Renal cortex interstitium (tissue), 15 donors: ENCODE measurements at places on chromosomes 5 and 9.

DNA sequence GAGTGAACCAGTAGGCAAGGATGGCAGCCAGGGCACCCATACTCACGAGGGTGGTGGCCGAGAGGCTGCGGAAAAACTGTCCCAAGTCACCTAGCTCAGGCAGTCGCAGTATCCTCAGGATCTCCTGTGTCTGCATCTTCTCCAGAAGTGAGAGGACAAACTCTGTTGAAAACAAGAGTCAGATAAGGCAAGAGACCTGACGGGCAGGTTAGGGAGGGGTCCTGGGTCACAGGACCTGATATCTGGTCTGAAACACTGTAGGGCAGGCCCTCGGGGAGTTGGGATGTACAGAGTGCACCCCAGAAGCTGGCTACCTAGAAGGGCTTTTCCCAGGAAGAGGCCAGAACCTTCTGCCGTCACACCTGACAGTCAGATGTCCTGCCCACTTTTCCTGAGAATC lies 17.4 kb downstream of the ACSL6 start:
- DNase-seq: no peak

GRCh38 chr9:112541685-112542084 lies 55.1 kb downstream of the KIAA1958 start:
- DNase-seq: no peak

DNA sequence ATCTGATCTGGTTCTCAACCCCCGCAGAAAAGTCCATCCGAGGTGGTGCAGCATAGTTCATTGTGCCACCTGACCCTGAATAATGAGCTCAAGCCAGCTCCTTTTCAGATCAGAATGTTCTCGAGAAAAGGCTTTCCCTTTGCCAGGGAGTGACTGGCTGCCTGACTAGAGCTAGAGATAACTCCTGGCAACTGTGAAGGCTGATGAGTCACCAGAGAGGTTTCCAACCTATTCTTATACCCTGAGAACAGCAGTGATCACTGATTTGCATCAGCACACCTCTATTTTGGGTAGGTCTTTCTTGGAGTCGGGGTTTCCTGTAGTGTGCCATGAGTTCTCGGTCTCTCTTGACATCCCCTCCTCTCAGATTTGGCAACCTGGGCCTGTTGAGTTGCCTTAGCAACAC lies 127.9 kb downstream of the PIK3R1 start:
- no peak for DNase-seq

DNA sequence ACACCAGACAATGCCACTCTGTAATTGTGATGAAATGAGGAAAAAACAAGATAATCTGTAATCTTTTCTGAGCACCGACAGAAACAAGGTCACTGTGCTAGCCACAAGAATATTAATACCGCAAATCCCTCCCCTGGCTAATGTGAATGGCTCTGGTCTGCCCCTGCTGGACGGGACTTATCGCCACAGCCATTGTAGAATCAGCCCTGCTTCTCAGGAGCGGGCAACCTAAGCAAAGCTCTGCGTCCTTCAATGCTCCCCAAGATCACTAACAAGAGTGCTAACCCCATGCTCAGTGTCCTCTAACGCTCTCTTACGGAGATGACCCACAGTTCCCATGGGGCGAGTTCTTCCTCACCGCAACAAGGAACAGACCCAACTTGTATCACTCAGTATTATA lies 42.7 kb downstream of the OR2V1 start:
- DNase-seq: no peak

DNA sequence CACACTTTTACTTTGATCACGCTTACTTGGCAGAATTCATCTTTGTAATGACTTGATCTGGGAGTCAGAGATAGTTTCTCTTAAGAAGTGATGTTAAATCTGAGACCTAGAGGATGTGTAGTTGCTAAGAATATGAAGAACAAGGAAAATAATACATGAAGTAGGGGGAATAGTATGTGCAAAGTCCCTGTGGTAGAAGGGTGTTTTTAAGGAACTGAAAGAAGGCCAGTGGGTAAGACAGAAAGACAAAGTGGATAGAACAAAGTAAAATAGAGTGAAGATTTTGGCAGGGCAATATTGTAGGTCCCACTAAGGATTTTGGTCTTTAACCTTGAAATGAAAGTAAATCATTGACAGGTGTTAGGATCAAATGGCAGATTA lies 17.8 kb upstream of the MSANTD3 start:
- DNase-seq: no peak

- no peak for DNase-seq
Observed at GRCh38 chr9:18569941-18570630, 96.1 kb downstream of the ADAMTSL1 start.

DNA sequence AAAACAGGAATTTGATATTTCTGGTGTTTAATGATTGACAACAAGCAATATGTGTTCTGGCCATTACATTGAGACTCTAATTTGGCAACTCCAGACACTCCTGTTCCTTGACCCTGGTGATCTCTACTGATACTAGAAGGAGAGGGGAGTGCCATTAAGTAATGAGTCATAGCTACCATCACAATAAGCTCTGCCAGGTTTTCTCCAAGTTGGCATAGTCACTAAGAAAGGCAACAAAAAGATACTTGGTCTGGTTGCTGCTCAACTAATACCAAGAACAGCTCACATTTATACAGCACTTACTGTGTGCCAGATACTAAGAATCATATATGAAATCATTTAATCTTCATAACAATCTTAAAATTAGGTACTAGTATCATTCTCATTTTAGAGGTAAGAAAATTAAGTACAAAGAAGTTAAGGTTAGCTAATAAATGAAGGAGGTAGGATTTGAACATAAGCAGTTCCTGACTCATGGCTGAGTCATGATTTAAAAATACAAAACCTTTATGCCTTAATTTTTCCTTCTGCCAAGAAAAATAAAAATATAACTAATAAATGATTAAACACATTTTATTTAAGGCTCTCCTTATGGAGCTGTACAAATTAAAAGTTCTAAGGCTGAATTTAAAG lies 19.9 kb upstream of the PRXL2C start:
- DNase-seq: no peak

GRCh38 chr9:115107701-115108100 lies 10.3 kb downstream of the TNC start:
- DNase-seq: no peak

GRCh38 chr9:134863941-134864820 lies 16.4 kb upstream of the FCN2 start:
- DNase-seq: no peak

- peak; percentile 37 for DNase-seq
Observed at GRCh38 chr5:139844472-139845145, 49.0 kb downstream of the PSD2 start.

DNA sequence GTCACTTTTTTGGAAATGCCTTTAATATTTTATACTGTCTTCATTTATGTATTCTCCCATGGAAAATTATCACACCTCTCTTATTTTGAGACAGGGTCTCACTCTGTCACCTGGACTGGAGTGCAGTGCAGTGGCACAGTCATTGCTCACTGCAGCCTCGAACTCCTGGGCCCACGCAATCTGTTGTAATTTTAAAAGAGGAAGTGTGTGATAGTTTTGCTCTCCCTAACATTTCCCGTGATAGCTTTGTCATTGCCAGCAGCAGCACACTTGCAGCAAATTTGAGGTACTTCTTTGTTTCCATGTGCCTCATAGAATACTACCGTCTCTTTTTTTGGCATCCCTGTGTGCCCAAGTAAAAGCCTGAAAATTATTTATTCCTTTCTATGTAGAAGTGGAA lies 103.5 kb downstream of the RNF180 start:
- DNase-seq: no peak

DNA sequence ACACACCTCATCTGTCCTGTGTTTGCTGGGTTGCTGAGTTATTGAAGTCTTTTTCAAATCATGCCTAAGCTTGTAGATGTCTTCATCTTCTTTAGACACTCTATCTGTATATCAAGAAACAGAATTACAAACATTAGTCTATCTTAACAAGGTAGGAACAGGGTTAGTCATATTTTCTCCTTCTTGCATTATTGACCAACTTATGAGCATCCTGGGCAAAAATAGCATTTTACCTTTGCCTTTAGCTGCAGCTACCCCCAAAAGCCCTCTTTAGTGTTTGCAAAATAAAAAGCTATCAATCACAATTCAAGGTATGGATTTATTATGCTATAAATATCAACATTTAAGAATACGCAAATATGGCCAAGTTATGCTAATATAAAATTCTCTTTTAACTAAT lies 3.4 kb downstream of the PLK2 start:
- DNase-seq: no peak

DNA sequence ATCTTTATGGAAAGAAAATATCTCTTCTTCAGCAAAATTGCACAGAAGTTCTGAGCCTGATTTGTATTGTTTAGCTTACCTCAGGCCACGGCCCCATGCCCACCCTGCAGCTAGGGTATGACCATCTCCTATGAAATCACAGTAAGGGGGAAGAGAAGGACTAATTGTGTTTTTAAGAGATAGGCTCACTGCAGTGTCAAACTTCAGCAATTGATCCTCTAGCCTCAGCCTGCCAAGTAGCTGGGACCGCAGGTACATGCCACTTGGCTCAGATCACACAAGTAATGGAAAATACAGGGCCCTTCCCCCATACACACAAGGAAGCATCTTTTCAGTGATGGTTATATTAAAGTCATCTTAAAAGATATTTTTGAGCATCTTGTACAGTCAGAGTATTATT lies 60.0 kb downstream of the DMAC1 start:
- no peak for DNase-seq

DNA sequence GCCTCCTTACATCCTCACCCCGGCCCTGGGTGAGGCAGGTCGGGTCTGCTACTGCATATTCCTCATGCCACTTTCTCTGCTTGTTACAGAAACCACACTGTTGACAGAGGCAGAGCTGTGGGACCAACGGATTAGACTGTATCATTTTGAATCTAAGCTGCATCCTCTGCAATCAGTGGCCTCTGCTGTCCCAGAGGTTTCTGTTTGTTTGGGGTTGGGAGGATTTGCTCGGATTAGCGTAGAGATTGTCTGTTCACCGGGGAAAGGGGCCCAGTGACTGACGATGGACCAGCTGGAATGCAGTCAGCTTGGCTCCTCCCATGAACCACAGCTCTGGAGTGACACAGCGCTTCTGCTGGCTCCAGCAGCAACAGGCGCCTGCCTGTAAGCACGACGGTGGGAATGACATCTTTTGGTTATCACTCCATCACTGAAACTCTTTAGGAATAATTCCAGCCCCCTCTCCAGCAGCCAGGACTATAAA lies 37.3 kb upstream of the ADRA1B start:
- DNase-seq: peak; percentile 59

- DNase-seq: no peak
Observed at GRCh38 chr9:127014910-127015540, 100.4 kb downstream of the RALGPS1 start.

DNA sequence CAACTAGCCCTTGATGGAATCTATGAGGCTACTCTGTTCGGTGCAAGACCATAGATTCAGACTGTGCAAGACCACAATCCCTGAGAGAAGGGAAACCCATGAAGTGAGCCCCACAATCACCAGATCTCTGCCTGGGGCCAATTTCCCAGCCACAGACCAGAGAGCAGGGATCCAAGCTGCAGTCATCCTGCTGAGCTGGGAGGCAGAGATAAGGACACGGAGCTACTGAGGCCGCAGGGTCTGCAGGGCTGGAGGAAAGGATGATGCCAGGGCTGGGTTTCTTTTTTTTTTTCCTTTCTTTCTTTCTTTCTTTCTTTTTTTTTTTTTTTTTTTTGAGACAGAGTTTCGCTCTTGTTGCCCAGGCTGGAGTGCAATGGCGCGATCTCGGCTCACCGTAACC lies 47.7 kb upstream of the FUBP3 start:
- no peak for DNase-seq

- no peak for DNase-seq
Observed at GRCh38 chr5:53678981-53679660, 118.7 kb downstream of the NDUFS4 start.

- DNase-seq: no peak
Observed at GRCh38 chr5:74028406-74028805, 402.4 kb downstream of the ARHGEF28 start.

- DNase-seq: no peak
Observed at GRCh38 chr9:74444369-74444768, 52.8 kb upstream of the RORB start.

GRCh38 chr5:93777620-93778019 lies 36.2 kb upstream of the POU5F2 start:
- DNase-seq: no peak

GRCh38 chr9:91378695-91379127 lies 17.0 kb upstream of the AUH start:
- no peak for DNase-seq

DNA sequence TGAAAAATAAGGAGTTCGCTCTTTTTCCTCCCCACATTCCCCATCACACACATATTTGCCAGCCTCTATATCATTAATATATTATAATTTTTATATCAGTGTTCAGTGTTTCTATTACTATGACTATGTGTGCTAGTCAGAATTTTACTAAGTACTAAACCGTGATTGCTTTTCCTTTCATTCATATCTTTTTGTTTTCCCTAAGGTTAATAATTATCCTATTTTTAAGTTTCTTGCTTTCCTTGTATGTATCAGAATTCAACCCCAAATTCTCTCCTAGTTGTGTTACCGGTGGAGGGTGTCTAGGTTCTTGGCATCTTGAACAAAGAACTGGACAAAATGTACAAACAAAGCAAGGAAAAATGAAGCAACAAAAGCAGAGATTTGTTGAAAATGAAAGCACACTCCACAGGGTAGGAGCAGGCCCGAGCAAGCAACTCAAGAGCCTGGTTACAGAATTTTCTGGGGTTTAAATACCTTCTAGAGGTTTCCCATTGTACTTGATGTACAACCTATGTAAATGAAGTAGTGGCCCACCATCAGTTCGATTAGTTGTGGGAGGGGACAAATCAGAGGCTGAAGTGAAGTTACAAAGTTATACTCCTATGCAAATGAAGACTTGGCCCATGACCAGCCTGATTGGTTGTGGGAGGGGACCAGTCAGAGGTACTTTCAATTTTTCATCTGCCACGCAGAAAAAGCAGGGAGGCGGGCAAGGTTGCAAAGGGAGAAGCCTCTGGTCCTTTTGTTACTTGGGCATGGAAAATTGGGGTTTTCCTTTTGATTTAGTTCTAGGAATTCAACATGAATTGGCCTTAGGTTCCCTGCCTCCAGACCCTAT lies 43.8 kb downstream of the KIAA1191 start:
- DNase-seq: no peak

- DNase-seq: no peak
Observed at GRCh38 chr5:123718238-123718637, 206.3 kb downstream of the CSNK1G3 start.

- DNase-seq: no peak
Observed at GRCh38 chr9:94613003-94613402, 19.4 kb upstream of the FBP2 start.

DNA sequence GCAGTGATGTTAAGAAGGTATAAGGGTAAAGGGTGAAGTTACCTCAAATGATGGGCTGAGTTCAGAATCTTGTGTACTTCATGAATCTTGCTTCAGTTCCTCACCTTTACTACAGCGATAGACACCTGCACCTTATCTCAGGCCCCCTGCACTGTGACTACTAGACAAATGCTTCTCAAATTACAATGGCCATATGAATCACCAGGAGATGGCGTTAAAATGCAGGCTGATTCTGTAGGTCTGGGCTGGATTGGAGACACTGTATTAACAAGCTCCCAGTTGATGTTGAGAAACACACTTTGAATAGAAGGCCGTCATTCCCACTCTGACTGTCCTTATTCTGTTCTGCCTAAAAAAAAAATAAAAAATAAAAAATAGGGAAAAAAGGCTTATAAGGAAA lies 29.8 kb downstream of the TARS1 start:
- DNase-seq: no peak

GRCh38 chr5:156119692-156120091 lies 207.3 kb upstream of the SGCD start:
- no peak for DNase-seq

GRCh38 chr9:120765910-120766425 lies 27.2 kb downstream of the FBXW2 start:
- no peak for DNase-seq

- DNase-seq: peak; percentile 7
Observed at GRCh38 chr5:30808996-30809395, 384.5 kb upstream of the CDH6 start.
